ENCODE measurements at places on chromosomes 13 and 19. TPM values are rescaled to one million over a fixed set of nuclear protein-coding genes. Genes with fewer than 3 reads are reported as not detected.

- DNase-seq, result peak; percentile 52
These were observed 10.6 kb upstream of the LRRC25 start for GRCh38 chr19:18408053-18408476.

The ITPKC gene
- total RNA-seq, result 32.0 TPM

GRCh38 chr13:30868799-30869470 lies 37.1 kb upstream of the MEDAG start:
- DNase-seq, result no peak

- no peak for DNase-seq
These were observed 97.0 kb upstream of the RNF113B start for GRCh38 chr13:98273824-98274742.

The USHBP1 gene
- total RNA-seq, result 0.26 TPM

DNA sequence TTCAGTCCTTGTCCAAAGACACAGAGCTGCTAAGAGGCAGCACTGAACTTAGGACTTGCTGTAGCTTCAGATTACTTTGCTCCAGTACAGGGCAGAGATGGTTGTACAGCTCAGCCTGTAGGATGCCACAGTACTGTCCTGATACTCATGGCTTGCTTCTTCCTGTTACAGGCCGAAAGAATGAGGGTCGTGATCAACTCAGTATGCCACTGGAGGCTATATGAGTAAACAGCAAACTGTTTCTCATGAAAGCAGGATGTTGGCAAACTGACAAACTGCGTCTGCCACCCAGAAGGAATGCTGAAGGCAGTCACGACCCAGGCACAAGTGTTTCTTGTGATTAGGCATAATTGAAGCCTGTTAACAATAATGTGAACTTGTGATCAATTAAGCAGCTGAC lies 2.8 kb downstream of the ZNF749 start:
- DNase-seq, result no peak

GRCh38 chr19:18456974-18457373 lies 19.0 kb upstream of the ISYNA1 start:
- no peak for DNase-seq

GRCh38 chr13:90455067-90455466 lies 892.4 kb upstream of the MIR17HG start:
- DNase-seq, result no peak

The MADCAM1 gene
- total RNA-seq, result 0.47 TPM

- peak; percentile 54 for DNase-seq
These were observed 56.3 kb downstream of the PSG3 start for GRCh38 chr19:42683917-42684513.

- no peak for DNase-seq
These were observed 5.1 kb upstream of the GPR18 start for GRCh38 chr13:99263126-99263785.

The ADAT3 gene
- 6.7 TPM for total RNA-seq

DNA sequence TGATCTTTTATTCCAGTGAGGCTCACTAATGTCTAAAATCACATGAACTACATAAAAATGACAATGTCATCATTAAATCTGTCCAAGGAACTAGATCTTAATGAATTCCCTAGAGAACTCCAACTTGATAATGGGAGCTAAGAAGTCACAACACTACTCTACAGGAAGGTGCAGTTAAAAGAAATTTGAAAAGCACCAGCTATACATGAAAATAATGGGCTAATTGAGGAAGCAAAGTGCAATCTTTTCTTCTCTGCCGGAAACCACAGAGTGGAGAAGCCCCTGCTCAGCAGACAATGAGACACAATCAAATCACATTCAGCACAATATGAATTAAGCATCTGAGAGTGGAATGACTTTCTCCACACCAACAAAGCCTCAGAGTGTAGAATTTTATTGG lies 261.7 kb downstream of the LHFPL6 start:
- DNase-seq, result no peak

- peak; percentile 62 for DNase-seq
These were observed 3.2 kb downstream of the KLF16 start for GRCh38 chr19:1860042-1860775.

DNA sequence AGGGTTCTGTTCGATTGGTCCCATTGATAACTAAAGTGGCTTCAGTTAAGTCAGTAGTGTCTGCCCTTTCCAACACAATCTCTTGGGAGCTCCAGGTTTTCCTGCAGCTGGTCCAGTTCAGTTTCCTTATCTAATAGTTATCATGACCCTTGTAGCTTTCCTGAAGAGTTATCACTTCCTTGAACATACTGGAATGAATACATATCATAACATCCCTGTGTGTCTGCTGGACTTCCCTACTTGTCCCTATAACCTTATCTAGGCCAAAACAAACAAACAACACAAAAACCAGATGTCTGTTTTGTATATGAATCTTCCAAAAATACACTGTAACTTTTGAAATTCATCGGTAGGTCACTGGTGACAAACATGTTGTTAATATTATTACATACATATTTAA lies 167.6 kb downstream of the DCT start:
- DNase-seq, result no peak

DNA sequence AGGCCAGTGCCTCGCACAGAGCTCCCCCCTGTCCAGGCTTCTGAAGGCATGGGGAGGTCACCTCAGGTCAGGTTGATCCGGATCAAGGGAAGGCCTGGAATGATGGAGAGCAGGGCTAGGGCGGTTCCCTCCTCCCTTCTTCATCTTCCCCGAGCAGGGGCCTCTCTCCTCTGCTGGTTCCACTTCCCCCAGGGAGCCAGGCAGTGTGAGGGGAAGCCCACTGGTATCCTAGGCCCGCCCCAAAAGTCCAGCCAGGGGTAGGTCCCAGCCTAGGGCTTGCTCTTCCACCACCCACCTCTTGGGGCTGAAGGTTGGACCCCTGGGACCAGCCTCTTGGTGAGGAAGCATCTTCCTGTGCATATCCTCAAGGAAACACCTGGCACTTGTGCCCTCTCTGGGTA lies 16.4 kb upstream of the PRR19 start:
- DNase-seq, result no peak

DNA sequence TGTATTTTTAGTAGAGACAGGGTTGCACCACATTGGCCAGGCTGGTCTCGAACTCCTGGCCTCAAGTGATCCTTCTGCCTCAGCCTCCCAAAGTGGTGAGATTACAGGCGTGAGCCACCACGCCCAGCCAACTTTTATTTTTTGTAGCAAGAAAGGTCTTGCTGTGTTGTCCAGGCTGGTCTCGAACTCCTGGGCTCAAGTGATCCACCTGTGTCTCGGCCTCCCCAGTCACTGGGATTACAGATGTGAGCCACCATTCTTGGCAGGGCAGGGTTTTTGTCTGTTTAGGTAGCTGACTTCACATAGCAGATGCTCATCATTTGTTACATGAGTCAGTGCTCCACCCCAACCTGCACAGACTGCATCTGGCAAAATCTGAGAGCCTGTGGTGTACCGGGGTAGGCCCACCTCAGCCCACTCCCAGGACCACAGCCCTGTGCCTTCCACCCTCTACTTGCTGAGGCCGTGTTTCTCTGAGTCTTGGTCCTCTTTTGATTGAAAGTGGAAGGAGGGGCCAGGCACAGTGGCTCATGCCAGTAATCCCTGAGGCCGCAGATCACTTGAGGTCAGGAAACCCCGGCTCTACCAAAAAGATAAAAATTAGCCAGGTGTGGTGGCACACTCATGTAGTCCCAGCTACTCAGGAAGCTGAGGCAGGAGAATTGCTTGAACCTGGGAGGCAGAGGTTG lies 4.2 kb upstream of the TNPO2 start:
- DNase-seq, result no peak

GRCh38 chr19:8575467-8575997 lies 1.7 kb downstream of the MYO1F start:
- no peak for DNase-seq

DNA sequence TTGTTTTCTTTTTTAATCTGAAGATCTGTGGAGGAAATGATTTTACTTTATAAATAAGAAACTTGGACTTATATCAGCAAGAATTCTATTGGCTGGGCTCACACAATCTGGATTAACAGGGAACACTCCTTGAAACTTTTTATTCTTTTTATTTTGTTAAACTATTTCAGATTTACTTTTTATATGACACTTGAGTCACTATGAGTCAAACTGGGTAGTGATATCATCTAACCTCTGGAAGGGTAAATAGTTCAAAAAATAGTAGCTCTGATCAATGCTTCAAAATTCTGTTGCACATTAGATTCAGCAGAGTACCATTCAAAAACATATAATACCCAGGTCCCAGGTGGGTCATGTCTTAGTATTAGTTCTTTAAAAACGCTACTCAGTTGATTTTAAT lies 55.1 kb upstream of the NBEA start:
- DNase-seq, result no peak

The ZNF805 gene
- 14.1 TPM for total RNA-seq

GRCh38 chr13:80873589-80873988 lies 532.7 kb upstream of the SPRY2 start:
- DNase-seq, result no peak

The FLT3LG gene
- total RNA-seq, result 7.1 TPM

- no peak for DNase-seq
These were observed 40.5 kb upstream of the KCTD15 start for GRCh38 chr19:33756177-33756576.

The NLRP4 gene
- total RNA-seq, result not detected

The WDR18 gene
- 43.3 TPM for total RNA-seq

The FGF22 gene
- 0.24 TPM for total RNA-seq

The SPACA6 gene
- 30.3 TPM for total RNA-seq

Measured in Calu3 (cell line).